ENCODE measurements at places on chromosomes 3 and 15.

DNA sequence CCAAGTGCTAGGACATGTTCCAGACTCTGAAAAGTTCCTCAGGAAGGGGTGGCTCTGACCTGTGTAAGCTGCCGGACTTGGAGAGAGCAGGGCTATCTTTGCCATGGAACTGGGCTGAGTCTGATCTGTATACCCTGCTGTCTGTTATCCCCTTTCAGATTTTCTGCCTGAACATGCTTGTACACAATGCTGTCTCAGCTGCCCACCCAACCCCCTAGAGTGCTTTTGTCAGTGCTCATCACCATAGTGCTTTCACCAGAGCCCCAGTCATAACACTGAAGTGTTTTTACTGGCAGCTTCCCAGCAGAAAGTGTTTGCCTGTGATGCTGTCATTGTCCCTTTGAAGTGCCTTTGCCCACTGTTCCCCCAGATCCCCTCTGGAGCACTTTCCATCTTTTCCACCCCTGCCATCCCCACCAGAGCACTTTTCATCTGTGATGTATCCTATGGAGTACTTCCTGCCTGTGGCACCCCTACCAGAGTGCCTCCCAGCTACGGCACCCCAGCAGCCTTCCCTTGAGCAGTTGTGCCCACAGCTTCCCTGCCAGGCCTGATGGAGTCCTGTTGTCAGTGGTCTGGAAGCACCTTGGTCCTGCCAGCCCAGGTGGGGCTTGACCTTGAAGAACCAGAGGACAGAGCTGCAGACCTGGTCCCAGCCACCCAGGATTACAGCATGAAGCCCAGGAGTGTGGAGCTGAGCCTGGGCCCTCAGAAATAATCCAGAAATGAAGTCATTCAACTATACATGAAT, 397.7 kb downstream of the DIPK2A start:
- DNase-seq: no peak

- DNase-seq: no peak
These were observed 22.8 kb upstream of the ST3GAL6 start for GRCh38 chr3:98740324-98740723.

GRCh38 chr3:13098192-13098988, 25.2 kb upstream of the IQSEC1 start:
- no peak for DNase-seq

DNA sequence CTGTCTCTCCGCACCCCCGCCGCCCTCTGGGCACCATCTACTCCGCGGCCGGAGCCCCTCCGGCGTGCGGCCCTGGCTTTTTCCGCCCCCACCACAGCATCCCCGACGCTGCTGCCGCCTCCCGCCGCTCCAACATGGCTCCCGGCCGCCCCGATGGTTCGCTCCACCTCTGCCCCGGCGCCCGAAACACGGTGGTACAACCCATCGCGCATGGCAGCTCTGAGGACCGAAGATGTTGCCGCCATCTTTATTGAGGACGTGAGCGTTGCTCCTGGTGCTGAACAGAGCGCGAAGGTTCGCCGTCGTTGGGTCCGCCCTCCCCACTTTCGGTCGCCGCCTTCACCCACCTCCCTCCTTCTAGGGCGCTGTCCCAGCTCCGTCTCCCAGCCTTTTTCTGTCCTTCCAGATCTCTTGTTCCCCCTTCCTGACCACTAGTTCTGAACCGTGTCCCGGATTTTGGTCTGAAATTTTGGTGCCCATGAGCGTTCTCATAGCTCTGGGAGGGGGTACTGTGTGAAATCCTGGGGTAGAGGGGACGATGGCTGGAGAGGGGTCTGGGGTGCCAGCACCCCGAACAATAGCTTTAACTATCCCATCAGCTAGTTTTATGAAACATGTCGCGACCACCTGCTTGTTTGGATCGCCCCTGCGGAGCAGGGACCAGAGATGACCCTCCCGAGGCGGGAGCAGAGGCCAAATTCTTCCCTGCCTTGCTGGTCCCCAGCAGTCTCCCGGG, at the start of gene CELSR3:
TSS of gene CELSR3 (minus strand) at position 134 of the 736 bp plus-strand sequence. CDS start 252 bp downstream, outside the sequence.
- peak; percentile 80 for DNase-seq

GRCh38 chr3:12292770-12293169, 3.9 kb downstream of the PPARG start:
- DNase-seq: no peak

DNA sequence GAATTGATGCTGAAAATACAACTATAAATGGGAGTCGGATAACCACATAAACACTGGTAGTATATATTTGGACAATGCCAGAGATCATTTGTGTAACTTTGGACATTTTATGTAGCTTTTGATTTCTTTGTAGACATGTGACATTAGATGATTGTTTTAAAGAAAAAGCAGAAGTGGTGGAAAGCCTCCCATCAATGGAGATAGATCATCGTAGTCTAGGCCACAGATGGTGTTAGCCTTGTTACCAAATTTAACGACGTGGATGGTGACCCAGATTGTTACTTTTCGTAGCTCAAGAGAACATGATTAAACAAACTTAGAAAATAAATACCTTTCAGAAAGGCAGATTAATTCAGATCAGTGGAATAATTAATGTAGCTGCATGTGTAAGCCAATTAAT, 8.8 kb downstream of the CACNA1D start:
- no peak for DNase-seq

DNA sequence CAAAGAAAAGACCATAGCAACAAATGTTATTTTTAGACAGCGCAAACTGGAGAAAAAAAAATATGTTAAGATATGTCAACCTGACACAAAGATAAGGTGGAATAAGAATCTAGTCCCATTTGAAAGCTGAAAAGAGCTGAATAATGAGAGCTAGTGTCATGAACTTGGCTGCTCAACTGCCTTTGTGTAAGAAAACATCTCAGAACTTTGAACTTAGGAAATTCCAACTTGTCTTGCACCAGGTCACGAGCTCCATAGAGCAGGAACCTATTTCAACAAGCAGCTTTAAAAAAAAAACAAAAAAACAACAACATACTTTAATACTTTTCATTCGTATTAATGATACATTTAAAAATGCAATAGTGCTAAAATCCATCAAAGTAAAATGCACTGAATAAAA, 79.5 kb downstream of the ZNF280D start:
- no peak for DNase-seq

GRCh38 chr15:78065973-78066946, 11.3 kb downstream of the TBC1D2B start:
- DNase-seq: no peak

DNA sequence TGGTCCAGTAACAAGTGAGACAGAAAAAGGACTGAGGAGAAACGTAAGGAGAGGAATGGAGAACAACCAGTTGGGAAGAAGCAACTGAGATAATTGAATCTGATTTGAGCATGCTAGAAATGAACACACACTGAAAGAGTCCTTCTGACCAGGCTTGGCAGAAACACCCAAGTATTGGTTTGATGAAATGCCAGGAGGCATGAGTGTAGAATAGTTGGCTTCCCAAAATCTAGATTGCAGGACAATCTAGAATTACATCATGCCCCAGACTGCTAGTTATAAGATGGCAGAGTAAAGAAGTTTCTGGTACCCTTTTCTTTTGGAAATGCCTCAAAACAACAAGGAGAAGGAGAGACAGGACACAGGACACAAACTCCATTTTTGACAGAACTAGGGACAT, 189.7 kb upstream of the STT3B start:
- no peak for DNase-seq

DNA sequence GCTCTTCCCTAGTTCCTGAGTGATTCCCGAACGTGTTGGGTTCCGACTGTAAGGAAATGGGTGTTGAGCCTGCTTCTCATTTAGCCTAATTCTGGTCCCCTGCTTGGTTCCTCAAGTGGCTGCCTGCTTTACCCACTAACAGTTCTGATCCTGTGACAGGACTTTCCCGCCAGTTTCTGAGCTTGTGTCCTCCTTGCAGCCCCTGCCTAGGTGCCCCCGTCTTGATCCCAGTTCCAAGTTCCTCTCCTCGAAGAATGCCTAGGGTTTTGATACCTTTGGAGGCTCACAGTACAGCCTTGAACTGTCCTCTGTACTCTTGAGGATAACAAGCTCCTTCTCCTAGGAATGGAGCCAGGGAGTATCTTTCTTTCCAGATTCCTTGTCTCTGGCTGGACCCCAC, 12.0 kb upstream of the RASGRF1 start:
- DNase-seq: no peak

- DNase-seq: no peak
These were observed 56.0 kb downstream of the CNTN4 start for GRCh38 chr3:2154621-2155020.

- no peak for DNase-seq
These were observed 248.3 kb downstream of the CGGBP1 start for GRCh38 chr3:87810452-87811016.

- DNase-seq: no peak
These were observed 1.8 kb upstream of the EOMES start for GRCh38 chr3:27723815-27724458.

GRCh38 chr15:62173215-62173614, 8.1 kb upstream of the C2CD4B start:
- DNase-seq: no peak

DNA sequence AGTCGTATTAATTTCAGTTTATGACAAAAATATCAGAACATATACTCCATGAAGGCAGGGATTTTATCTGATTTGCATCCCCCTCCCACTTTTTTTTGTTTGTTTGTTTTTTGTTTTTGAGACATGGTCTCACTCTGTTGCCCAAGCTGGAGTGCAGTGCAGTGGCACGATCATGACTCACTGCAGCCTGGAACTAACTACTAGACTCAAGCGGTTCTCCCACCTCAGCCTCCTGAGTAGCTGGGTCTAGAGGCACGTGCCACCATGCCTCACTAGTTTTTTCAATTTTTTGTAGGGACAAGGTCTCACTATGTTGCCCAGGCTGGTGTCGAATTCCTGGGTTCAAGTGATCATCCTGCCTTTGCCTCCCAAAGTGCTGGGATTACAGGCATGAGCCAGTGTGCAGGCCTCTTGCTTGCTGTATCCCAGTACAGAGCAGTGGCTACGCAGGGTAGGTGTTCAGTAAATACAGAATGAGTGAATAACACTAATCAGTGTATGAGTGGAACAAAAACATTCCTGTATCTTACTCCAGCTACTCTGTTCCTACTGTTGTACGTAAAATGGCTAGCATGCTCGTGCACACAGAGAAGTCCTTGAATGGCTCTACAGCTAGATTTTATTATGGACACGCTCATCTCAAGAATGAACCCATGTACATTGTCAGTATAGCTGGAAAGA, 272.4 kb downstream of the FOXP1 start:
- DNase-seq: no peak

DNA sequence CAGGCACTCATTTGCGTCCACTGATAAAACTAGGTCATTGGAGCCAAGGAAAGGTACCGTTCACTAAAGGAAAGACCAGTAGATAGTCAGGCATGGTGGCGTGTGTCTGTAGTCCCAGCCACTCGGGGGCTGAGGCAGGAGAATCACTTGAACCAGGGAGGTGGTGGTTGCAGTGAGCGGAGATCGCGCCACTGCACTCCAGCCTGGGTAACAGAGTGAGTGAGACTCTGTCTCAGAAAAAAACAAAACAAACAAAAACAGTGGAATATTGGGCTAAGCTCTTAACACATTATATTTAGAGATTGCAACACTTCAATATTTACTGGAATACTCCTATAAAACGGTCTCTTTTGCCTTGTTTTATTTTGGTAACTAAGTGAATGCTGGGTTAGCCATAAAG, 17.4 kb downstream of the MAP2K1 start:
- DNase-seq: no peak

- DNase-seq: no peak
These were observed 160.1 kb downstream of the PLCL2 start for GRCh38 chr3:17044855-17045254.

DNA sequence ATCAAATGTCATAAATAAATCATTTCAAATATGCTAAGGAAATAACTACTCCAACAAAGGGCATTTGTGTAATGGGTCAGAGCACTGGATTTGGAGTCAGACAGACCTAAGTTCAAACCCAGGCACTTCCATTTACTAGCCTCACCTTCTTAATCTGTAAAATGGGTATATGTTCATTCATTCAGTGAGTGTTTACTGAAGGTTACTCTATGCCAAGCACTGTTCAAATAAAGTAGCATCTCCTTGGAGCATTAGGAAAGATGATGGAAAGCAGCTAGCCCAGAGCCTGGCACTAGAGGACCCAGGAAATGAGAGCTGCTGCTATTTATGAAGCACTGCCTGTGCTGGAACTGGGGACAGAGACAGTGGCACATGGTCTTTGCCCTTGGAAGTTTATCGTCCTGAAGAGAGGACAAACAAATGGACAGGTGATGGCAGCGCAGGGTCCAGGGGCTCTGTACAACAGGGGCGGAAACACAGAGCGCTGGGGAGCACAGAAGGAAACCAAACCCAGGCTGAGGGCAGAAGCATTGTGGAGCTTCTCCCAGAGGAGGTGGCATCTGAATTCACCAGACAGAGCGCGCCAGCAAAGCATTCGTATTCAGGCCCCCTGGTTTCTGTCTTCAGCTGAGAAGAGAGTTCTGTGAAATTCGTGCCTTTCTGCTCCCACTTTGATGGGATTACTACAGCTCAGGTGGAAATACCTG, 19.0 kb downstream of the TM4SF4 start:
- DNase-seq: no peak

- no peak for DNase-seq
These were observed 501.5 kb downstream of the ROBO2 start for GRCh38 chr3:77541203-77541922.

DNA sequence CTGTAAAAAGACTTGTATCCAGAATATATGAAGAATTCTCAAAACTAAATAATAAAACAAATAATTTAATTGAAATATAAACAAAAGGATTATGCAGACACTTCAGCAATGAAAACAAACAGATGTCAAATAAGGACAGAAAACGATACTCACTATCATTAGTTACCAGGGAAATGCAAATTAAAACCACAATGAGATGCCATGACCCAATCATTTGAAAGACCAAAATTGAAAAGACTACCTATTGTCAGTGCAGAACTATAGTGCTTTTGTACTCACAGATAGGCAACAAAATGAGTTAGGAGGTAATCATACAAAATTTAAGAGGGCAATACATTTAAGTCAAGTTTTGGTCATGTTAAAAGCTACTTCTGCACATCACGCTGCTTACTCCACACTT, 31.6 kb upstream of the OR5K4 start:
- DNase-seq: no peak

GRCh38 chr3:192303235-192303634, 424.1 kb downstream of the FGF12 start:
- no peak for DNase-seq

DNA sequence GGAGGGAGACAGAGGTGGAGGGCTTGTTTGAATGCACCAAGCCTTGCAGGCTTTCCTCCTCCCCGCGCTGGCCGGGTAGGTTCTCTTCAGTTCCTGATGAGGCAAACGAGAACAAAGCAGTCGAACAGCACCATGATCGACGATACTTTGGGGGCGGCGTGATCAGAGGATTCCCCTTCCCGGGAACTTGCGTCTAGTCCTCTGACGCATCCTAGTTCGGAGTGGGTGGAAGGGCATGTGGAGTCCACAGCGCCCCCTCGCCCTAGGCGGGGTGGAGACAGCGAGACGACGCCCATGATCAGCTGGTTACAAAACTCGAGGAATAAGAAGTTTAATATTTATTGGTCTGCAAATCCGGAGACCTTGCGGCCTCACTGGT, 452 bp upstream of the SV2B start:
- peak; percentile 59 for DNase-seq

GRCh38 chr3:172125053-172125452, 85.7 kb downstream of the FNDC3B start:
- no peak for DNase-seq

Data from stimulated activated CD4-positive, alpha-beta T cell treated with anti-CD3 and anti-CD28 coated beads, Interleukin-1b, Interleukin-23, amount 100 ng/mL, for 48 hours (primary cell).